GM18507 (cell line): ENCODE measurements at places on chromosomes 11 and 22.

GRCh38 chr22:31271485-31271884, 20.8 kb downstream of the PIK3IP1 start:
- DNase-seq, result no peak

DNA sequence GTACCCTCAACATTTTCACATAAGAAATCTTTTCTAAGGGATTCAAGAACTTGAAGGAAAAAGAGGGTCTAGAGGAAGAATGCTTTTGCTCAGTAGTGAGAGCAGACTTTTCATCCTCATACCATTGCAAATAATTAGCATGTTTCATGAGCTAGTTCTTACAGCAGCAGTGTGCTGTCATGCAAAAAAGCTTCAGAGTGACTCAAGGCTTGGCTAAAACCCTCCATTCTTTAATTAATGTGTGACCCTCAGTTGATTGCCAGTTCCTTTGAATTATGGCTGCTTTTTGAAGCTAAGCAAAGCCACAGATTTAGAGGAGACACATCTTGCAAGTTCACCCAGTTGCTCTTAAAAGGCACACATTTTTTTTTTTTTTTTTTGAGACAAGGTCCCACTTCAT, 36.6 kb upstream of the PCF11 start:
- no peak for DNase-seq

- no peak for DNase-seq
These were observed 73.3 kb downstream of the ENTHD1 start for GRCh38 chr22:39820256-39820655.

GRCh38 chr11:115645631-115646317, 141.6 kb upstream of the CADM1 start:
- no peak for DNase-seq

- no peak for DNase-seq
These were observed 99.1 kb upstream of the CHRM4 start for GRCh38 chr11:46490666-46491065.
